Occipital lobe (tissue), 3 donors: ENCODE measurements at places on chromosomes 5 and 9.
A peak's percentile ranks its signal among the peaks of the same experiment; 100 is the strongest.

DNA sequence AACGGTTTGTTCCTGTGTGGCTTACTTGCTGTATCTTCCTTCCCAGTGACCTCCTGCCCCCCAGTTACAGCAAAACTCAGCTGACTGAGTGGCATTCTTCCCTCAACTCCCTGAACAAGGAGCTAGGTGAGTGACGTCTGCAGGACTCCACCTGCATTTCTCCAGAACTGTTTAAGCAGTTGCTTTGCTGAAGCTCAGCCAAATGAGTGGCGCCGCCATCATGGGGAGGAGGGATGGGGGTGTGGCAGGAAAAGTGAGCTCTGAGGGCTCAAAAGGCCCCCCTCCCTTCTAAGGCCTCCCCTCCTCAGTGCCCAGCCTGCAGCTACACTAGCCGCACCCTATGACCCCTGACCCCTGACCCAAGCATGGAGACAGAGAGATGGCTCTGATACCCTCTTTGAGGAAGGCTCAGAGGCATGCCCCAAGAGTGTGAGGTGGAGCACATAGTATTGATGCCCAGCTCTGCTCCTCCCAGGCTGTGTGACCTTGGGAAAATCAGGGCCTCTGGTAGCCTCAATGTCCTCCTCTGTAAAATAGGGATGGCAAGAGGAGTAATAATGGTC lies 12.7 kb downstream of the CCDC180 start:
- no peak for DNase-seq

DNA sequence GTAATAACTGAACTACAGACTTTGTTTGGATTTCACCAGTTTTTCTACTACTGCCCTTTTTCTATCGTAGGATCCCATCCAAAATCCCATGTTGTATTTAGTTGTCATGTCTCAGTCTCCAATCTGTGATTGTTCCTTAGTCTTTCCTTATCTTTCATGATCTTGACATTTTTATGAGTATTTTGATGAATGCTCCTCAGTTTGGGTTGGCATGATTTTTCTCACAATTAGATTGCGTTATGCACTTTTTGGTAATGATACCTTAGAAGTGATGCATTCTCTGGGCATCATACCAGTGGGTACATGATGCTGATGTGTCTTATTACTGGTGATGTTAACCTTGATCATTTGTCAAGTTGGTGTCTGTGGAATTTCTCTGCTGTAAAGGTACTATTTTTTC lies 5.7 kb downstream of the SLC22A4 start:
- no peak for DNase-seq

DNA sequence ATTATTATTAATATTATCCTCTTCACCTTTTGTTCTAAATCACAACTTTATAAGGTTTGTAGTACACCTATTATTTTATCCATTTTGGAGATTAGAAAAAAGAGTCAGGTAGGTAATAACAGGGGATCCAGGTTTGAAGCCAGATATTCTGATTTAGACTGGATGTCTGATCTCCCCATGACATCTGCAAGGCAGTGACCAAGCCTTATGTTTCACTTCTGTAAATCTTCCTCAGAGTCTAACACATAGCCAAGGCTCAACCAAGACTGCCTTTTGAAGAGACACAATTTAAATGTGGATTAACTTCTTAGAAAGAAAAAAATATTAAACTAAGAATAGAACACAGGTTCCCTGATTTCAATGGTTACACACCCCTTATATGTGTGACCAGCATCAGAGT lies 44.2 kb downstream of the CETN3 start:
- DNase-seq: no peak

DNA sequence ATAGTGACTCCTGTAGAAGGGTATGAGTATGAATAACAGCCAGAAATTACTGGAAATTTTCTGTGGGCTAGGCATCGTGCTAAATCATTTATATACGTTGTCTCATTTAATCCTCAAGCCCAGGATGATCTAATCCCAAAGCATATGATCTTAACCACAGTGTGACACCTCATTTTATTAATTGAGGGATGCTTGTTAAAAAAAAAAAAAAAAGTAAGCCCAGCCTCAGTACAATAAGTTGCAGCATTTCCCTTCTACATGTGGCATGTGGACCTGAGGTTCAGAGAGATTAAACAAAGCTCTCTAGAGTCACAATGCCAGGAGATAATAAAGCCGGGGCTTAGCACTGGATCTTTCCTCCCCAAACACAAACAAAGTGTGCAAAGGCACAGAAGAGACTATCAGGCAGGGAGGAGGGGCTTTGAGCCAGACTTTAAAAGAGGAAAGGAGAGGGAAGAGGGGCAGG lies 49.5 kb downstream of the KLF4 start:
- no peak for DNase-seq

GRCh38 chr9:129273136-129273895 lies 95.3 kb upstream of the IER5L start:
- DNase-seq: no peak

- DNase-seq: no peak
These were observed 113.8 kb downstream of the ALDH1A1 start for GRCh38 chr9:72839085-72839484.

DNA sequence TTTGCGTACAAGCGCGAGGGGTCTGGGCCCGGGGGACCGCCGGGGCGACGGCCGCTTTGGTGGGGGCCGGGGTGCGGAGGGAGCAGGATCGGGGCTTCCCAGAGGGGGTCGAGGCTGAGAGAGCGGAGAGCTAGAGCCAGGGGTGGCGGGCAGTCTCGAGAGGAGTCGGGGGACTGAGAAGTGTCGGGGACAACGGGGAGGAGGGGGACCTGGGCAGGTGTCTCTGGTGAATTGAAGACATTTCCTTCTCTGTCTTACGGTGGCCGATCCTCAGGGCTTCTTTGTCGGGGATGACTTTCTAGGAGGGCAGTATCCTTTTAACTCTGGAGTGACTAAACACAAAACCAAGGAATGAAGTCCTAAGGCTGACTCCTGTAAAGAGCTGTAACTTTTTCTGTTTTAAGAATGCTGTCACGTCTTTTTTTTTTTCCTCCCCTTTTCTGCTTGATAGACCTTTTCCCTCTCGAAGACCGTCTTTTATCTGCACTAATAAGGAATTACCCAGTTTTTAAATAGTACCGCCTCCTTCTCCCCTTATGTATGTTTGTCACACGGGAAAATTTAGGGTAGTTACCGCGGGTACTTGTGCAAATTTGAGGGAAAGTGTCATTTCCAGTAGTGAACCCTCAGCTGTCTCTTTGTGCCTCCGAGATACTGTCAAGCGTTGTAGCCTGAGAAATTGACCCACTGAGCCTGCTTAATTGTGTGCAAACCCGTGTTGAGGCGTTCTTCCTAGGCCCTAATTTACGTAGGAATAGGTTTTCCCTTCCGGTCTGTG lies 822 bp downstream of the DENND4C start:
- no peak for DNase-seq

GRCh38 chr5:170630711-170631141 lies 126.9 kb downstream of the KCNIP1 start:
- peak; percentile 8 for DNase-seq

GRCh38 chr9:120868339-120868675 lies 8.7 kb downstream of the PHF19 start:
- DNase-seq: no peak

DNA sequence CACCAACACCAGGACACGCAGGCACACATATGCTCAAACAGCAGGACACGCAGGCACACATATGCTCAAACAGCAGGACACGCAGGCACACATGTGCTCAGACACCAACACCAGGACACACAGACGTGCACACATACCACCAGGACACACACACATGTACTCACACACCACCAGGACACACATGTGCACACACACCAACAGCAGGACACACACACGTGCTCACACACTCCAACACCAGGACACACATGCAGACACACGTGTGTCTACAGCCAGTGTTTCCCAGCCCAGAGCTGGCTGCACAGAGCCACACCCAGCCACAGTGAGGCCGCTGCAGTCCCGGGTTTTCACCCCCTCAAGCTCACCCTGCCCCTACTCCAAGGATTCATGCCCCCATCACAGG lies 25.0 kb upstream of the SLC12A7 start:
- DNase-seq: no peak

DNA sequence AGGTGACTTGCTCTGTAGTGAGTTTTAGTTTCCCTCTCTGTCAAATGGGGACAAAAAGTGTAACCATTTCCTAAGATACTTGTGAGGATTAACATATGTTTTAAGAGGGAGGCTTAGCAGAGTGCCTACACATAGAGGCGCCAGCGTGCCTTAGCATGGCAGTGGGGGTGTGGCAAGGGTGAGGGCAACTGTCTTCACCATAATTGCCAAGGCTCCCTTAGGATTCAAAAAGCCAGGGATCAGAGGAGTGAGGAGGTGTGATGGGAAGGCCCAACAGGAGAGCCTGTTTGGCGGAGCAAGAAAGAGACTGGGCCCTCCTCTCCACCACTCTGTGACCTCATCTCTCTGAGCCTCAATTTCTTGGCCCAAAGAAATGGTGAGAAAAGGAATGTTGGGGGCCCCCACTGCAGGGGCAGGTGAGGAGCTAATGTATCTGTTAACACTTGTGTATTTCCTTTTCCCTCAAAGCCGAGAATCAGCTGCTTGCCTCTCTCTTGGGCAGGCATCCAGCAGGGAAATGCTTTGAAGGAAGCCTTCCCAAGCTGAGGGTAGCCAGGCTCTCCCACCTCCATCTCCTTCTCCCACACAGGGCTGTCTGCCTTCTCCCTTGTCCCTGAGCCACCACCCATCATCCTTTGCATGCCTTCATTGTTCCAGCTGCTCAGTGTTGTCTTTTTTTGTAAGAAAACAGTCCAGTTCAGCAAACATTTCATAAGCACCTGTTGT lies 76.0 kb downstream of the DAB2IP start:
- DNase-seq: peak; percentile 21

GRCh38 chr5:999032-999501 lies 9.5 kb upstream of the NKD2 start:
- no peak for DNase-seq

GRCh38 chr9:87703636-87704276 lies 22.2 kb upstream of the CTSL start:
- DNase-seq: no peak

GRCh38 chr5:81825237-81825636 lies 74.3 kb upstream of the SSBP2 start:
- no peak for DNase-seq

DNA sequence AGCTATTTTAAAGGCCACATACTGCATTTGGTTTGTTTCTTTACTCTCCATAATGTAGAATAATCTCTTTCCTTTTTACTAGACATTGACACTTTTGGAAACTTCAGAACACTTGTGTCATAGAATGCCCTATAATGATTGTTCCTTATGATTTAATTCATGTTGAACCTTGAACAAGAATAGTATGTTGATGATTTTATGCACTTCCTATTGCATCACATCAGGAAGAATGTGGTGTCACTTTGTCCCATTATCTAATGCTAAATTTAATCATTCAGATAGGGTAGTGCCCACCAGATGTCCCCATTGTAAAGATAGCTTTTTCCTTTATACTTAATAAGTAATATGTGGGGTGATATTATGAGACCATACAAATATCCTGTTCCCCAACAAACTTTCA lies 19.4 kb upstream of the DEPDC1B start:
- DNase-seq: no peak
